ENCODE measurements at places on chromosomes 12 and 14. TPM values are rescaled to one million over a fixed set of nuclear protein-coding genes. Genes with fewer than 3 reads are reported as not detected.

DNA sequence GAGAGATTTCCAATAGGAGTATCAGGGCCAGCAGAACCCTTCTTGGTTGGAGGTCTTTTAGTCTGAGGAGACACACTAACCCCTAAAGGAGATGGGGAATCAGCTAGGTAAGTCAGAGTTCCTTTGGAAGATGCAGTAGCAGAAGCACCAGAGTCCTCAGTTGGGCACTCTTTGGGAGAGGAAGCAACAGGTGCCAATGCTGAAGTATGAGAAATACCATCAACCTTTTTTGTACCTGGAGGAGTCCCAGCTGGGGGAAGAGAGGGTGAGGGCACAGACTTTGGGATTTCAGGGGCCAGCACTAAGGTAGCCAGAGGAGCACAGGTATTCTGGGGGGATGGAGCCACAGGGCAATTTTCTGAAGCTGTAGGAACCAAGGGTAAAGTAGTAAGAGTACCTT lies 6.0 kb downstream of the NACA start:
- DNase-seq, result no peak

DNA sequence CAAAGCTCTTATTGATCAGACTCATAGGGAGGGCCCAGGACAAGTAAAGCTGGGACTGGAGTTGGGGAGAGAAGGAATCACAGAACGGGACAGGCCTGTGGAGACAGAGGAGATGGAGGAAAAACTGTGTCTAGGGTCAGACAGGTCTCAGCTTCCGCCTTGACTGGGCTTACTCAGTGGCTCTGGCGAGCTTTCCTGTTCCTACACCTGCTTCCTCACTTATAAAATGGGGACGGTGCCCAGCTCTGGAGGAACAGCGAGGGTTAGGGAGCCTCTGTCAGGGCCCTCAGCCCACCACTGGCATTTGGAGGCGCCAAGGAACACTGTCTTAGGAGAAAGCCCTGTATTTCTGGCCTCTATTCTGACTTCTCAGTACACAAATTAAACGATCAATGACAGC lies 34.7 kb downstream of the SETD3 start:
- DNase-seq, result no peak

PTPRR gene
- 2.9 TPM for polyA plus RNA-seq

DNA sequence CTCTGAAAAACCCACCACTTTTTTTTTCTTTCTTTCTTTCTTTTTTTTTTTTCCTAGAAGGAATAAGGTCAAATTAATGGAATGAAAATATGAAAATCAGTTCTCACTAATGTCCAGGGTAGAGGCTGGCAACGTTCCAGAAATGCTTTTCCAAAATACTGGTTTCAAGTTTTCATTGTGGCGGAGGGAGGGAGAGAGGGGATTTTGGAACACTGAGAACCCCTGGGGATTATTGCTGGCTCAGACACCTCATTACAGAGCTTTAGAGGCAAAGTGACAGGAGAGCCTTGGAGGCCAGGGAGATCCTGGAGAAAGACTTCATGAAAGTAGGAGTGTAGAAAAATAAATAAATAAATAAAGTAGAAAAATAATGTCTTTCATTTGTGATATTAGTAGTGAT lies 45.4 kb downstream of the ALX1 start:
- no peak for DNase-seq

GRCh38 chr14:61287196-61287595 lies 6.1 kb upstream of the TMEM30B start:
- DNase-seq, result no peak

GRCh38 chr14:92294506-92294905 lies 28.5 kb upstream of the SLC24A4 start:
- no peak for DNase-seq

DNA sequence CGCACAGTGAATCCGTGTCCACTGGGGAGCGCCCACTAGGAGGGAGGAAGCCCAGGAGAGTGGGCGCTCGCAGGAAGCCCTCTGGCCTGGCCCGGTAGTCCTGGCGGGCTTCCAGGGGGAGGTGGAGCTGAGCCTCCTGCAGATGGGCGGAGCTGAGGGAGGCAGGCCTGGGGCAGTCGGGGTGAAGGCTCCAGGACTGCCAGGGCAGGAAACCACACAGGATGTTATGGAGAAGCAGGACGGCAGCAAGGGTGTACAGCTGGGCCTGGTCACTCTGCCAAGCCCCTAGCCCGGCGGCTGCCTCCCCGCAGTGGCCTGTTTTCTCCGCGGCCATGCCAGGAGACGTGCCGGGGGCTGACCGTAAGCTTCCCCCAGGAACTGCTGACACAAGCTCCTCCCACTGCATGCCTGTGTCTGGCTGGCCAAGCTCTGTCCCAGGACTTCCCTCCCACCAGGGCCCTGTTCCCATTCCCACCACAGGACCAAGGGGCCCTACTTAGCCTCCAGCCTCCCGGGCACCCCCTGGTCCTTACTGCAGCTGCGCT lies 143.4 kb upstream of the C14orf180 start:
- no peak for DNase-seq

GRCh38 chr12:41293011-41293410 lies 104.9 kb downstream of the PDZRN4 start:
- DNase-seq, result peak; percentile 66

DNA sequence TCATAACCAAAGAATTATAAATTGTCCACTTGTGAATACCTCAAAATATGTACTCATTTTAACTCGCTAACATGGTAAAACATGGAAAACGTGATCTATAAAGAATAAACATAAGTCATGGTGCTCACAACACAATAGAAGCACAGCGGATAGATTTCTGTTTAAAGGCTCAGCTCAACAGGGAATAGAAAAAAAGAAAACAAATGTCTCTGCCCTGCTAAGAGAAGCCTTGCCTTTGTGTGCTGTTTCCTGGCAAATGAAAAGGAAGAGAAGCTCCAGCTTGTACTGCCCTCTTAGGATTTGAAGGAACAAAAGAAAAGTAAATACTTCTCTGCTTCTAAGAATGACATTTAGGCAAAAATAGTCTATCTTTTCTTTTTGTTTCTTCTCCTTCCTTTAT lies 121.0 kb upstream of the KRR1 start:
- DNase-seq, result no peak

GRCh38 chr14:77478796-77479195 lies 19.8 kb downstream of the ISM2 start:
- DNase-seq, result no peak

- no peak for DNase-seq
These were observed 149.2 kb downstream of the DUSP6 start for GRCh38 chr12:89203144-89203543.

DNA sequence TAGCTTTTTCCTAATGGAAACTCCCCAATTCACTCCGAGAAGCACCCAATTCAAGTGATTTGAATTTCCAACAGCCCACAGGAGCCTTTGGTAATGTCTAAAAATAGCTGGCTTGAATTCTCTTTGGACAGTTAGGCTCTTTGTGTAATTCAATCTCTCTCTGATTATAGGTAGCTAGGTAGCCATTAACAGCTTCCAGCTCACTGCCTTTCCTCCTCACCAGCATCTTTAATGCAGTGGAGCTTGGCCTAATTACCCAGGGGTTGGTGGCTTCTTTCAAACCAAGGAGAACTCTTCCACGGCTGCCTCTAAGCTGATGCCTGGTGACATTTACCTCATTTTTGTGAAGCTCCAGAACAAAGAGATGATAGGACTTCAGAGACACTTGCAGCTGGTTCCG lies 86.4 kb downstream of the WSCD2 start:
- DNase-seq, result no peak

BMP4 gene
- polyA plus RNA-seq, result 6.5 TPM

GRCh38 chr12:109277899-109278762 lies 31.0 kb downstream of the FOXN4 start:
- DNase-seq, result no peak

DNA sequence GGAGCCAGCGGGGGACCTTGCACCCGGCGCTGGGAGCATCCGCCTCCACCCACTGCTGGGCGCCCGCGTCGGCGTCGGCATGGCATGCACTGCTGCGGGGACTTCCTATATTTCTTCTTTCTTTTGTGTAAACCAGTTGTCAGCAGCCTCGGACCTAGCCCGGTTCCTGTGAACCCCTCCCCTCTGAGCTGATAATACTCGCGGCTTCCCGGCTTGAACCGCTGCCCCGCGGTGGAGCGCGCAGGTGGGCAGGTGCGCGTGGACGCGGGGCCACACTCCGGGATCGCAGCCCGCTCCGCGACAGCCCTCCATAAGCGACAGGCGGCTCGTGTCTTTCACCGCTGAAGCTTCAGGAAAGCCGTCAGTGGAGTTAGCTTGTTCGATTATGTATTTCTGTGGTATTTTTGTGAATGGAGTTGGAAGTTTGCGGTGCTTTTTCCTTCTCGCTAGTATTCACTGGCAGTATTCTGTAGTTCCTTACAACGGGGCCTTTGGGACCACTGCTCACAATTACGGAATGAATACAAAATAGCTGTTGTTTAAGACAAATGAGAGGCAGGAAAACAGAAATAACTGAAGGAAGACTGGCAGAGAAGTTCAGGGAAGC lies 870 bp downstream of the BMAL2 start:
- no peak for DNase-seq

- no peak for DNase-seq
These were observed 714 bp upstream of the PSMC6 start for GRCh38 chr14:52706286-52706685.

GRCh38 chr14:54637270-54638134 lies 70.6 kb downstream of the SAMD4A start:
- no peak for DNase-seq

DNA sequence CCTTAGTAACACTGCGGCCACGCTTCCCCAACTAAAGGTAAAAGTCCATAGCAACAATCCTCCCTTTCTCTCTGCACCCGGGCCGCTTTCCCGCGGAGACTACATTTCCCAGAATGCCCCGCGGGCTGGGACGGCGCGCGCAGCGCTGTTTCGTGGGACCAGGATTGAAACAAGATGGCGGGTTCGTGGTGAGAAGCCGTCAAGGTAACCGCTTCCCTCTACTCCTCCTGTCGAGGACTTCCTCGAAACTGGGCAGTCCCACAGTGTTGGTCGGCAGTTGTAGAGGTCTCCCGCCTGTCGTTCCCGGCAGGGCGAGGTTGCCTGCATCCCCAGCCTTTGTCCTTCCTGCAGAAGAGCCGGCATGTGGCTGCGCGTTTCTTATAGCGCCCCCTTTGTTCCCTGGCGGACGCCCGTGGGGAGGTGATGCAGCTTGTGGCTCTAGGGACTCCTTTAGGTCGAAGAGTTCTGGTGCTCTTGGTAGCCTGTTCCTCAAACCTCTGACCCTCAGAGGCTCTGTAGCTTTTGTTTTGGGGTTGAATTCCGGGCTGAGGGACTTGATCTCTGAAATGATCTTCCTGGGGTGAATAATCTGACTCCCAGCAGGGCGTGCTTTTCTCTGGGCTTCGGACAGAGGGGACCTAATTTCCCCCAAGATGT lies at the start of gene MRPL42:
Gene MRPL42, plus strand, starts transcription at position 164 of the 657 bp plus-strand sequence. CDS start 1,772 bp downstream, outside the sequence.
- peak; percentile 45 for DNase-seq

SMCO3 gene
- polyA plus RNA-seq, result not detected

DNA sequence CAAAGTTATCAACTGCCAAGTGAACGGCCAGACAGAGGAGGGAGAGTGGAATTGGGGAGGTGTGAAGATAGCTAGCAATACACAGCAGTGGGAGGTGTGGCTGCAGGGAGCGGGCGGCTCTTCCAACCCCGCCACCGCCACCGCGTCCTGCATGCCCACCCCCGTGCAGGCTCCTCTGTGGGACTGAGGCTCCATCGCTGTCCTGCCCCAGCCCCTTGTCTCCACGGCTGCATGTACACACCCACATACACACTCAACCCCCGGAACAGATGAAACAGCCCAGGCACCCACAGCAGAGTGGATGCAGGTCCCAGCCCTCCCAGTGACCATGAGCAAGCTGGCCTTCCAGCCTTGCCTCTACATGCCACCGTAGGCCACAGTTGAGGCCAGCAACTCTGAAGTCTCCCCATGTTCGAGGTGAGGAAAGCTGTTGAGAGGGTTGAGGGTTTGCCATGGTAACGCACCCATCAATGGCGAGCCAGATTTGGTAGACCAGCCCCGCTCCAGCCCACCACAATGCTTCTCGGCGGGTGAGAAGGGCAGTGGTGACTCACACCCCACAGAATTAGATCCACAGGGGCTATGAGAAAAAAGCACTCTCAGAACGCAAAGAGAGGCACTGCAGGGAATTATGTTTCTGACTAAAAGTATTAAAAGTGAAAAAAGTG lies 39.3 kb downstream of the PITPNM2 start:
- no peak for DNase-seq

- DNase-seq, result no peak
These were observed 198.3 kb downstream of the PHLDA1 start for GRCh38 chr12:75833268-75833667.

RNASE7 gene
- polyA plus RNA-seq, result 17.4 TPM

GRCh38 chr12:57592551-57593165 lies 1.7 kb downstream of the PIP4K2C start:
- no peak for DNase-seq

DNA sequence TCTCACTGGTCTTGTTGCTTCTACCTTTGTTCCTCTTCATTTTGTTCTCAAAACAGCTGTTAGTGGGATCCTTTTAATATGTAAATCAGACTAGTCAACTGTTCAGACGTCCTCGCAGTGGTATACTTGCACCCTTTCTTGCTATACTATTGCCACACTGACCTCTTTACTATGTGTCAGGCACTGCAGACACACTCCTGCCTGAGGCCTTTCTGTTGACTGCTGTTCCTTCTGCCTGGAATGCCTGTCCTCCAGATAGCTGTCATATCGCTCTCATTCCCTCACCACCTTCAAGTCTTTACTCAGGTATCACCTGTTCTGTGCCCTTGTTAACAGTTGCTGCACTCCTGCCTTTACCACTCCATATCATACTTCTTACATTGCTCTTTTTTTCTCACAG lies 90.0 kb upstream of the TMEM263 start:
- no peak for DNase-seq

FOXN4 gene
- polyA plus RNA-seq, result not detected

- DNase-seq, result no peak
These were observed 47.8 kb upstream of the MED13L start for GRCh38 chr12:116325336-116325664.

- no peak for DNase-seq
These were observed 200.9 kb upstream of the C14orf180 start for GRCh38 chr14:104378698-104379113.

Data from keratinocyte (primary cell).